ENCODE measurements at places on chromosomes 6 and 20. TPM values are rescaled to one million over a fixed set of nuclear protein-coding genes. Genes with fewer than 3 reads are reported as not detected.

DNA sequence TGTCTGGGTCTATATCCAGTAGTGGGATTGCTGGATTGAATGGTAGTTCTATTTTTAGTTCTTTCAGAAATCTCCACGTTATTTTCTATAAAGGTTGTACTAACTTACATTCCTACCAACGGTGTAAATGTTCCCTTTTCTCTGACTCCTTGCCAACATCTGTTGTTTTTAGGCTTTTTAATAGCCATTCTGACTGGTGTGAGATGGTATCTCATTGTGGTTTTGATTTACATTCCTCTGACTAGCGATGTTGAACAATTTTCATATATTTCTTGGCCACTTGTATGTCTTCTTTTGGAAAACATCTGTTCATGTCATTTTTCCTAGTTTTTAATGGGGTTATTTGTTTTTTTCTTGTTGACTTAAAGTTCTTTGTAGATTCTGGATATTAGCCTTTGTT lies 99.3 kb downstream of the BMP2 start:
- DNase-seq = no peak

GRCh38 chr20:50192364-50193198 lies 2.0 kb downstream of the CEBPB start:
- no peak for DNase-seq

- DNase-seq = no peak
Measured at GRCh38 chr6:165653196-165653595, 9.8 kb downstream of the PDE10A start.

- DNase-seq = no peak
Measured at GRCh38 chr20:5989539-5989938, 39.1 kb downstream of the MCM8 start.

DNA sequence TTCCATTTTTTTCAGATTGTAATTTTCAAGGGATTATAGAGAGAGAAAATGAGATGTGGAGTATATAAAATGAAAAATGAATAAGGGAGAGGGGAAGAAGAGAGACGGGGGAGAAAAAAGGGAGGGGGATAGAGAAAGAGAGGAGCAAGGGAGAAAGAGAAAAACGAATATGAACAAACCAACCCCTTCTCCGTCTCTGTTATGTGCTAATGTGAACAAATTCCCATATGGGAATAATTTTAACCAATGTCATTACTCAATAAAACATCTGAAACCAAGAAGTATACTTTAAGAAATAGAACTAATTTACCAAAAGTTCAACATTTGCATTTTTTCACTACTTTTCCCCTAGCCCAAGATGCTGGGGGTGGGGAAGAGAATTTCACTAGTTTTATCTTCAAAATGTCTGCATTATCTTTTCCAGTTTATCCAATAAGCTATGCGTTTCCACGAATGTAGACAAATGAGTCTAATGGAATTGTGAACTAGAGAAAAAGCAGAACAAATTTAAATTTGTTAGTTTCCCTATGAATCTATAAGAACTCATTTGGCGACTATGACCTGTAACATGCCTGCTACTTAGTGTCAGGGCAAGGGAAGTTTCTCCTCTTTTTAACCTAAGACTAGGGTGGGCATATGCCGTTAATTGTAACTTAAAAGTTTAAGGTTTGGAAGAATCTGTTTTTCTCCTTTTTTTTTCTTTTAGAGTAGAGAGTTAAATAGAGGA lies 286.3 kb downstream of the BTBD9 start:
- DNase-seq = no peak

GRCh38 chr20:41482647-41483552 lies 116.3 kb upstream of the EMILIN3 start:
- no peak for DNase-seq

DNA sequence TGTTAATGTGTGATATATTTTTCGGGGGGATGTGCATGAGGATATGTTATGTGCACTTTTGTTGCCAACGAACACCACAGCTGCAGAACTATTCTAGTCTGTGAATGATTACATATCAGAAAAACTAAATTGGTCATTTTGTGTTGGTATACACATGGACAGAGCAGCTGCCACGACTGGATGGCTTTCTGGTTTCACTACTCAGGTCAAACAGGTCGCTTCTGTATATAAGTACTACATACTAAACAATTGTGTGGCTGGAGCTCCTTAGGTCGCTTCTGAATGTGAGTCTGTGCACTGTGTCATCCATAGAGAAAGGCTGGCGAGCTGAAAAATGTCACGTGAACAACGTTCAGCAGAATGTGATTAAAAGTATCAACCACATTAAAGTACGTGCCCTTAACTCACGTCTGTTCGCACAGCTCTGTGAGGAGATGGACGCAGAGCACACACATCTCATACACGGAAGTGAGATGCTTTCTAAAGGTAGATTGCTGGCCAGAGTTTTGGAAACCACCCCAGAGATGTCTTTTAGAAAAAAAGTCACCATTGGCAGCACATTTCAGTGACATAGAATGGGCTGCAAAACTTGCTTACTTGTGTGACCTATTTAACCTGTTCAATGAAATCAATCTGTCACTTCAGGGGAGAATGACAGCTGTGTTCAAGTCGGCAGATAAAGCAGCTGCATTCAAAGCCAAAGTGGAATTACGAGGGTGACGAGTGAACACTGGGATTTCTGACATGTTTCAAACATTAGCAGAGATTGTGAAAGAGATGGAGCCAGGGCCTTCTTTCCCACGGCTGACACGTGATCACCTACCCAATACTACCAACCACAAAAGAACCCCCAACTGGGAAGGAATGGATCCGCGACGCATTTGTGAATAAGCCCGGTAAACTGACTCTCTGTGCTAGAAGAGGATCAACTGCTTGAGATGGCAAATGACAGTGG lies 176.6 kb downstream of the PDE10A start:
- DNase-seq = no peak

DNA sequence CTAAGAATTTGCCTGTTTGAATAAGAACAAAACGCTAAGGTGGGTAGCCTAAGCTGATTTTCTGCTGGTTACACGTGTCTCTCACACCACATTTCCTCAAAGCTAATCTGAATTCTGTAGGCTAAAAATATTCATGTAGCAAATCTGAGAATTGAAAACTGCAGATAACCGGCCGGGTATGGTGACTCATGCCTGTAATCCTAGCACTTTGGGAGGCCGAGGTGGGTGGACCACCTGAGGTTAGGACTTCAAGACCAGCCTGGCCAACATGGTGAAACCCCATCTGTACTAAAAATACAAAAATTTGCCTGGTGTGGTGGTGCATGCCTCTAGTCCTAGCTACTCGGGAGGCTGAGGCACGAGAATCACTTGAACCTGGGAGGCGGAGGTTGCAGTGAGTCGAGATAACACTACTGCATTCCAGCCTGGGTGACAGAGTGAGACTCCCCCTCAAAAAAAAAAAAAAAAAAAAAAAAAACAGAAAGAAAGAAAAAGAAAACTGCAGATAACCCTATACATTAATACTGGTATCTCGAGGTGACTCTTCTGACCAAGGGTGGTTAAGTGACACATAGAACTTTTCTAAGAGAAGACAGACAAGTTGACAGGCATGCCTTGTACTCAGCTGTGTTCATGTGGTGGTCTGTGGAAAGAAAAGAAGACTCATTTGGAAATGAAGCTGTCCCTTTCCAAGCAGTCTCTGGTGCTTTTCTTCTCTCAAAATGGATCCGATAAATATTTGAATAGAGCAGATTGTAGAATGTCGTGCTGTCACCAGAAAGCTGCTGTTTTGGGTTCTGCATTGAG lies 24.7 kb upstream of the ASXL1 start:
- DNase-seq = no peak

DNA sequence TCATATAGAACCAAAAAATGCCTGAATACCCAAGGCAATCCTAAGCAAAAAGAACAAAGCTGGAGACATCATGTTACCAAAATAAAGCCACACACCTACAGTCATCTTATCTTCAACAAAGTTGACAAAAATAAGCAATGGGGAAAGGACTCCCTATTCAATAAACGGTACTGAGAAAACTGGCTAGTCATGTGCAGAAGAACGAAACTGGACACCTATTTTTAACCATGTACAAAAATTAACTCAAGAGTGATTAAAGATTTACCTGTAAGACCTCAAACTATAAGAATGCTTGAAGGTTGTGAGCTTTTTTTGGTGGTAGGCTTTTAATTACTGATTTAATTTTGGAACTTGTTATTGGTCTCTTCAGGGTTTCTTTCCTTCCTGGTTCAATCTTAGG lies 236.0 kb upstream of the DEFB112 start:
- no peak for DNase-seq

DNA sequence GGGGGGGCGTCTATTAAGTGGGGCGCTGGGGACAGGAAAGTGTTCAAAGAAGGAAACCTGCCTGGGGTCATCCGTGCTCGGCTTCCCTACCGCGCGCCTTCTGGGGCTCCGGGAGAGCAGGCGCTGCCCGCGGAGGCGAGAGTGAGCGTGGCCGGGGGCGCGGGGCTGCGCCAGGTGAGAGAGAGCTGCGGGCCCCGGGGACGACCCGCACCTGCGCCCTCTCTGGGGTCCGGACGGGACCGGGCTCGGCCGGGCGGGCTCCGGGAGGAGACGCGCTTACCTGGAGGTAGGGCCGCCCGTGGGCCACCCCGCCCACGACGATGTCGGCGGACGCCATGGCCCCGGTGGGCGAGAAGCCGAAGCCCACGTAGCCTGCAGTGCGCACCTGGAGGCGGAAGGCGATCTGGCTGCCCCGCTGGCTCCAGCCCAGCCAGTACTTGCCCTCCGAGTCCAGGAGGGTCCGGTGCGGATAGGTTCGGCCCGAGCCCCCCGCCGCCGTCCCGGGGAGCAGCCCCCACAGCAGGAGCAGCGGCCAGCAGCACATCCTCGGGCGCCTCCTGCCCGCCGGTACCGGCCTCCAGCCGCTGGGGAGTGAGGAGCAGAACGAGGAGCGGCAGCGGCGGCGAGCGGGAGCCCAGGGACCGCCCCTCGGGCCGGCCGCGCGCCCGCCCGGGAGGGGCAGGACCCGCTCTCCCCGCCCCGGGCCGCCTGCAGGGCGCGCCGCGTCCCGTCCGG lies at the start of gene MOXD1:
Gene MOXD1 (minus strand): TSS at position 593 of the 735 bp plus-strand sequence. CDS start 49 bp downstream, at position 544.
- peak; percentile 61 for DNase-seq

DNA sequence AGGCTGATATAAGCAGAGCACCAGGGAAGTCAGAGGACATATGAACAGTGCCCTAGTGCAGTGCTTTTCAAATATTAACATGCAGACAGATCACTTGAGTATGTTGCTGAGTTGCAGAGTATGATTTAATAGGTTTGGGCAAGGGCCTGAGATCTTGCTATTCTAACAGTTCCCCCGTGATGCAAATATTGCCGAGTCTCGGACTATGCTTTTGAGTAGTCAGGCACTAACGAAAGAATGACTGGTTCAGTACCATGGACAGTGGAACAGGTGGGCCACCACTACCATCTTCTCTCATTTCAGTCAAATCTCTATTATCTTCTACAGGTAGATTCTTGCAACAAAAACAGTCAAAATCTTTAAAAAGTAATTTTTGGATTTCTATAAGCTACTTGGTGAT lies 3.7 kb upstream of the TMEM200A start:
- DNase-seq = no peak

Gene KIF25
- 13.7 TPM for polyA plus RNA-seq

Gene ZSCAN9
- 34.9 TPM for polyA plus RNA-seq

Gene HLA-G
- polyA plus RNA-seq = 17.0 TPM

- no peak for DNase-seq
Measured at GRCh38 chr20:53737396-53738038, 143.9 kb upstream of the ZNF217 start.

- DNase-seq = no peak
Measured at GRCh38 chr6:33936886-33937285, 133.1 kb upstream of the MLN start.

DNA sequence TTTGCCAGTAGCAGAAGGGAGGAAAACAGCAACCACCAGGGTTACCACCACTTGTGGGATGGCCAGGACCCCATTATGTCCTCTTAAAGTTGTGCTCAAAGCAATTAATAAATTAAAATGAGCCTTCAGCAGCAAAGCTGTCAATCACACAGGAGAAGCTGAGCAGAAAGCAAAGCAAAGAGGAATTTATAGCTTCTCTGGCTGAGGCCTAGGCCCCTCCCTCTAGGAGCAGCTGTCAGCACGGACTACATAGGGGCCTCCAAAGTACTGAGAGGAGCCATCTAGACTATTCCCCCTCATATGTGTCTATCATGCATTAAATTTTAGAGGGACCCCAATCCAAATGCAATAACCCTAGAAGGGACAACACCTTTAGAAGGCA lies 6.4 kb downstream of the CCND3 start:
- DNase-seq = no peak

- no peak for DNase-seq
Measured at GRCh38 chr20:982754-983153, 19.4 kb downstream of the RSPO4 start.

- DNase-seq = no peak
Measured at GRCh38 chr20:15656124-15656523, 917.1 kb downstream of the KIF16B start.

- DNase-seq = peak; percentile 44
Measured at GRCh38 chr6:142867355-142867801, 77.6 kb downstream of the HIVEP2 start.

DNA sequence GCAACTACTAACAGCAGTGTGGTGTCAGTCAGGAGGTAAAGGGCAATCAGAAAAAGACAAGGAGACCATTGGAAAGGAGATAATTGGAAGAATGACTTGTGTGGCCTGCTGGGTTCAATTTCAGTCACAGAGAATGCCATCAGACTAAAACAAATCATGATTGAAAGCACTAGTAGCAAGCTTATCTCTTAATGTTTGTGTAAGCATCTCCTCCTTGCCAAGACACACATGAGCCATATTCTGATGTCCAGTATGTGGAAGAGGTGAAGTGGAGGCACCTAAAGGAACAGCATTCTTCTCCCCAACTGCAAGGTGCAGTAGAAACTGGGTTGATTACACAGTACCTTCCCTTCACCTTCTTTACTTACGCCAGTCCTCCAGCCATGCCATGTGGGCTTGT lies 287.5 kb downstream of the ZFAND3 start:
- no peak for DNase-seq

- no peak for DNase-seq
Measured at GRCh38 chr20:23988561-23988960, at the start of gene GGTLC1. TSS of gene GGTLC1 (minus strand) at chr20:23988779. CDS start at chr20:23986611, 2,168 bp downstream.

DNA sequence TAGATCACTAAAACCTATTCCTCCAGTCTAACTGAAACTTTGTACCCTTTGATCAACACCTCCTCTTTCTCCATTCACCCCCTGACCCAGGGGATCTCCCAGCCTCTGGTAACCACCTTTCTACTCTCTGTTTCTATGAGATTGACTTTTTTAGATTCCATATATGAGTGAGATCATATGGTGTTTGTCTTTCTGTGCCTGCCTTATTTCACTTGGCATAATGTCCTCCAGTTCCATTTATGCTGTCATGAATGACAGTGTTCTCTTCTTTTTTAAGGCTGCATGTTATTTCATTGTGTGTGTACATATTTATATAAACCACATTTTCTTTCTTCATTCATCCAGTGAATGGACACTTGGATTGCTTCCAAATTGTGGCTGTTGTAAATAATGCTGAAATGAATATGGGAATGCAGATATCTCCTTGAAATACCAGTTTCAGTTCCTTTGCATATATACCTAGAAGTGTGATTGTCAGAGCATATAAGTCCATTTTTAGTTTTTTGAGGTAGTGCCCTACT lies 57.7 kb downstream of the DHX35 start:
- DNase-seq = no peak

GRCh38 chr6:136923954-136924673 lies 2.0 kb downstream of the SLC35D3 start:
- no peak for DNase-seq
